Hematopoietic multipotent progenitor cell treated with erythropoietin and hydrocortisone succinate and interleukin-3 and kit ligand, for 15 days (in vitro differentiated cells): ENCODE measurements at places on chromosomes 11 and 22.

DNA sequence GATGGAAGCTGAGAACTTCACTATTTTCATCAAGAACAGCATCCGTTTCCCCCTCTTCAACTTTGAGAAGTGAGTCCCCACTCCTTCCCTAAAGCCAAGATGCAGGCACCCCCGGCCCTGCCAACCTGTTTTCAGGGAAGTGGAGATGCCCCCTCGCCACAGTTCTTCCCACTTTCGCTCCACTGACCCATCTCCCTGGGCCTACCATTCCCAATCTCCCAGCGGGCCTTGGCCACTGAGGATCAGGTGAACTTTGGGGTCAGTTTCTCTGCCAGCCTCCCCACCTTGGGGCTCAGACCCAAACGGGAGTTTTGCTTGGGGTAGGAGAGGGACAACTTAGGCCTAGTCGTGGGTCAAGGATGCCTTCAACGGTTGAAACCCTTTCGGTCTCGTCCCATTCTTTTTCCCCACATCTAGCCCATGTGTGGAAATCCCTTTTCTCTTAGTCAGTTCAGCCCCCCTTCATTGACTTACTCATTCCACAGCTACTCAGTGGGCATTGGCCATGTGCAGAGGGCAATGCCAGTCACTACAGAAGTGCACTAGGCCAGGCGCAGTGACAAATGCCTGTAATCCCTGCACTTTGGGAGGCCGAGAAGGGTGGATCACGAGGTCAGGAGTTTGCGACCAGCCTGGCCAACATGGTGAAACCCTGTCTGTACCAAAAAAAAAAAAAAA, 10.6 kb downstream of the P2RX3 start:
- no peak for DNase-seq

DNA sequence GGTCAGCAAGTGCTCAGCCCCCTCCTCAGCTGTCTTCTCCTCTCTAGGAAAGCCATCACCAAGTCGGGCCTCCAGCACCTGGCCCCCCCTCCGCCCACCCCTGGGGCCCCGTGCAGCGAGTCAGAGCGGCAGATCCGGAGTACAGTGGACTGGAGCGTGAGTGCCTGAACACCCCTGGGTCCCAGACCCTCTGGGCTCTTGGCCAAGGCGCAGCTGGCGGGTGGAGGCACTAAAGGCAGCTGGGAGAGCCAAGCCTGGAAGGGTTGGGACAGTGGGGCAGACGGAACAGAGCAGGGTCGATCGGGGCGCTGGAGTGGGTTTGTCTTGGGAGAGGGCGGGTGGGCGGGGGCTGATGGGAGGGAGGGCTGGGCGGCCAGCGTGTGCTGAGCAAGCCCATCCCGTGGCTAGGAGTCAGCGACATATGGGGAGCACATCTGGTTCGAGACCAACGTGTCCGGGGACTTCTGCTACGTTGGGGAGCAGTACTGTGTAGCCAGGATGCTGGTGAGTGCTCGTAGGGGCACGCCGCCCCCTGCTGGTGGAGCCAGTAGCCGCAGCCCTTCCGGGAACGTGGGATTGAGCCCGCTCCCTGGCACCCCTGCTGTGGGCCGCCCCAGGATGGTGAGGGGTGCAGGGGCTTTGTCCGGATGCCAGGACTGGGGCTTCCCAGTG, 14.1 kb upstream of the MDK start:
- DNase-seq: peak; percentile 68

GRCh38 chr11:64864135-64864472, 14.3 kb downstream of the EHD1 start:
- no peak for DNase-seq

- no peak for DNase-seq
These were observed 3.1 kb downstream of the MRGPRX1 start for GRCh38 chr11:18936002-18936673.

DNA sequence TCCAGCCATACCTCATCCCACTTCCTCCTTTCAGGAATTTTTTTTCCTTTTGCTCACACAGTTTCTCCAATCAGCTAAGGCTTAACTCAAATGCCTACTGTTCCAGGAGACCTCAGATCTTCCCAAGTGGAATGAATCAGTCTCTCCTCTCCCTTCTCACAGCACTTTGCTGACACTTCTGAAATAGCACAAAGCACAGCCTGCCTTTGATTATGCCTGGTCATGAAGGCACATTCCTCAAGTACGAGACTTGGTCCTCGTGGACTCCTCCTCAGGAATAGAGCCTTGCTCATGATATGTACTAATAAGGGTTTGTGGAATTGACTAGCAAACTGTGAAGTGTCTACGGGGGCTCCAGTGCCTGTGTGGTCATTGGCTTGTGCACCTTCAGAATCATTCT, 176.7 kb upstream of the TENM4 start:
- DNase-seq: no peak

DNA sequence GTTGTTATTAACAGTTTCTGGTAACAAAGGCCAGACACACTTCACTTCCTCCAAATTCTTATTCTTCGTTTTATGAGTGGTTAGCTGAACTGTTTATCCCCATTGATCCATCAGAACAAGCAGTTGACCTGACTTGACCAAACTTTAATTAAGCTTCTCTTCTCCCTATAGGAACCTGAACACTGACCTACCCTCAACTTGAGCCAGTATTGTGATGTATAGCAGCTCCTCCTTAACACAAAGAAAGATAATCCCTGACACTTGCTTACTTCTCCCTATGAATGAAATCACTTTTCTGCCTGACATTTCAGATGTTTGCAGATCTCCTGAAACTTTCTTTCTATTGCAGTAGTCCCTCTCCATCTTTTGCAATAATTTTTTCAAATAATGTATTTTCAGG, 41.9 kb downstream of the ANO5 start:
- DNase-seq: no peak

- DNase-seq: no peak
These were observed 28.8 kb downstream of the SWAP70 start for GRCh38 chr11:9692691-9693090.
